A549 (cell line): ENCODE measurements at places on chromosomes 13 and 19.

DNA sequence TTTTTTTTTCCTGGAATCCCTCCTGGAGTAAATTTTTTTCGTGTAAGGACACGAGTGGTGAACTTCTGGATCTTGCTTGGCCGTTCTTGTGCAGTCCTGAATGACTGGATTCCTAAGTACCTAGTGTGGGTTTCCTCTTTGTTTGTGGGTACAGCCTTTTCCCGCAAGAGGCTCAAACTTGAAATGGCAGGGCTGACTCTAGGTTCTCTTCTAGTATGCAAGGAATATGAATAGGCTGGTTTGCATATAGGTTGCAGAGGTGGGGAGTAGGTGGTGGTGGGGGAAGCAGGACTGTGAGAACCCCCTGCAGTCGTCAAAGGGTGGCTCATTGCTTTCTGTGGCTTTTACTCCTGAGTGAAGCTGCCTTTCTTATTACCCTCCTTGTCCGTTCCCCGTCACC, 13.6 kb downstream of the UBAC2 start:
- DNase-seq, result no peak

- no peak for DNase-seq
These were observed 315 bp downstream of the ZNF492 start for GRCh38 chr19:22634450-22634827.

DNA sequence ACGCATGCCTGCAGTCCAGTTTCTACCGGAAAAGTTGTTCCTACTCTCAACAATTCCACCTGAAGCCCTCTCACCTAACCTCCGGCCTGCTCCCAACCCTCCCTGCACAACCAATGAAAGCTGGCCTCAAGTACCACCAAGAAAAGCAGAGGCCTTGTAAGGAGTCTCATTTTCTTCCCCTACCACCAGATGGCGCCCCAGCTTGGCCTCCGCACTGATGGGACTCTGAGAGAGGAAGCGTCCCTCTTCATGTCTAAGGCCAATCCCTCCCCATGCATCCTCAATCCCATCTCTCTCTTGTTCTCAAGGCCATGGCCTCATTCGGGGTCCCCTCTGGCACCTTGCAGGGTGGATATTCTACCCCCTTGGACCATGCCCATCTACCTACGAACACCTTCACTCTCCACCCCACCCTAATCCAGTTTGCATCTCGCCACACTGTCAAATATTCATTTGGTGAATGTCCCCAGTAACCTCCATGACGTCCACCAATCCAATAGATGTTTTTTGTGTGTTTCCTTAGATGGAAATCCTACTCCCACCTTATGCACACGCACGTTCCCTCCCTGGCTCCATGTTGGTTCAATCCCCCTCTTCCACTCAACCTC, 412.8 kb downstream of the ZNF536 start:
- DNase-seq, result peak; percentile 51

DNA sequence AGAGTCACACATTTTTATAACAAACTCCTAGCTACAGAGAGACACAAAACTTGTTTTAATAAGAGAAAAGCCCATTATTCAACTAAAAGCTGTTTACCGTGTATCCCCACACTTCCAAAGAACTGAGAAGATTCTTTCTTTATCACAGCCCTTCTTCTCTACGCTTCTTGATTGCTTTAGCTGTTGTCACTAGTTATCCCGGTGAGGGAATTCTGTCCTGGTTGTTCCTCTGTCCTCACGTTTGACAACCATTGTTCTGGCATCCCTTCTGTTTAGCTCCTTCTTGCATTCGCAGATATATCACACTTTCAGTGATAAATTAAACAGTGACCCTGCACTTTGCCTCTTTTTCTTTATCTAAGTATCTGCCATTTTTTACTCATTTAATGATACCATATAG, 1035.1 kb upstream of the PCDH20 start:
- DNase-seq, result no peak

DNA sequence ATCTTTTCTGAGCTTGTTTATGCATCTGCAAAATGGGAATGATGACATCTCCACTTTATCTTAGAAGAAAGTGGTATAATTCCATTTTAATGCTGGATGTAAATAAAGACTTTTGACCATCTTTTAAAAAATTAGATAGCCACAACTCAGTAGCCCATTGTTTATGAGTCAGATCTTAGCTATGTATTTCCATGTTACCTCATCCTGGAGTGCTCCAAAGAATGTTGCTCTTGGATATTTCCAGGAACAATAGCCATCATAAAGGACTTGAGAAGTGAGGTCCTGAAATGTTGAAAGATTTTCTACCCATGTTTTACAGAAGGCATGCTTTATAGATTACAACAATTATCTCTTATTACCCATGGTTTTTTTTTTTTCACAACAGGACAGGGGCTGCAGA, 229.3 kb upstream of the EDNRB start:
- peak; percentile 1 for DNase-seq

DNA sequence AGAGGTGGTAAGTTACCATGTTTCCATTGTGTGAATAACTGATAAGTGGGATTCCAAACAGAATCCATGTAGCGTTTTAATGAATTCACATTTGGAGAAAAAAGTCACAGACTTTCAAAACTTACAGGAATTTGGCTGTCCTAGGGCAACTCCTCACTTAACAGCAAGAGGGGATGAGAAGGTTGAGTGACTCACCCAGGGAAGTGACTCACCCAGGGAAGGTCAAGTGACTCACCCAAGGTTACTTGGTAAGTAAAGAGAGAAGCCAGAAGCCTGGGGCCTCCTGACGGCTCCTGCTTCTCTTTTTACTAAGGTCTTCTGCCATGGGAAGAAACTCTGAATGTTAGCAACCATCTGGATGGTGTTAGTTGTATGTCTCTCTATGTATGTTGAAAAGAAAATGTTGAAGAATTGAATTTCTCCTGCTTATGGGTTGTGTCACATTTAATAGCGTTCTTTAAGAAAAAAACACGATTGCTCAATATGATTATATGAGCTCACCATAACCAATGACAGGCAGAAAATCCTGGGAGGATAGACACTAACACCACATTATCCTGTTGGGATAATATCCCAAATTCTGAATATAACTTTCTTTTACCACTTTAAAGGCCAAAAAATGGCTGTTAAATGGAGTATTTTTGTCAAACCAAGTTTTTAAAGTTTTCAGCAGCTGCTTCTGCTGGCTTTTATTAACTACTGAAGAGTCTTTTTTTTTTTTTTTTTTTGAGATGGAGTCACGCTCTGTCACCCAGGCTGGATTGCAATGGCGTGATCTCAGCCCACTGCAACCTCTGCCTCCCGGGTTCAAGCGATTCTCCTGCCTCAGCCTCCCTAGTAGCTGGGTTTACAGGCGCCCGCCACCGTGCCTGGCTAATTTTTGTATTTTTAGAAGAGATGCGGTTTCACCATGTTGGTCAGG, 195.6 kb downstream of the GGACT start:
- DNase-seq, result peak; percentile 76

- DNase-seq, result no peak
These were observed 12.3 kb downstream of the FGF9 start for GRCh38 chr13:21683034-21683733.

DNA sequence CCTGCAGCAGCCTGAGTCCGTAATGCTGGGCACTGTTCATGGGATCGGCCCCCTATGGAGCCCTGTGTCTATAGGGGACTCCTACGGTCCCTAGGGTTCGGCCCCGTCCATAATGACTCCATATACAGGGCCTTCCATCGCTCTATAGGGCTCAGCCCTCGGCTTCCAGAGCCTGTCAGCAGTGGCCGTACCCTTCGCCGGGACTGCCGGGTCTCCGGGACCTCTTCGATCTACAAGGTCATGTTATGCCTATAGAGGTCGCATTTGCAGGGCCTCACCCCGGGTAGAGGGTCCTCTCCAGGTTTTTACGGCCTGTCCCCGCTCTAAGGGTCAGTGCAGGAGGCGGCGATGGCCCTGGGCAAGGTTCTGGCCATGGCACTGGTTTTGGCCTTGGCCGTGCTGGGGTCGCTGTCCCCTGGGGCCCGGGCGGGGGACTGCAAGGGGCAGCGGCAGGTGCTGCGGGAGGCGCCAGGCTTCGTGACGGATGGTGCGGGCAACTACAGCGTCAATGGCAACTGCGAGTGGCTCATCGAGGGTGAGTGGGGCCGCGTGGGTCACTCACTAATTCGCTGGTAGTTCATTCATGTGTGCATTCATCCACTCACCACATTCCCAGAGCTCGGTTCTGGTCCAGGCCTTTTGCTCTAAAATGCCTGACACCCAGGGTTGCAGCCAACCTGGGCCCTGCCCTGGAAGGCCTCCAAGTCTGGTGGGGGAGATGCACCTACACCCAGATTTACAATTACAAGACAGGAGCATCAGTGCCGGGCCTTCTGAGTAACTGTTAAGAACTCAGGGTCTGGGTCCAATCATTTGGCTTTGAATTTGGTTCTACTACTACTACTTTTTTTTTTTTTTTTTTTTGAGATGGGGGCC, 699 bp downstream of the MEGF8 start:
- DNase-seq, result no peak

DNA sequence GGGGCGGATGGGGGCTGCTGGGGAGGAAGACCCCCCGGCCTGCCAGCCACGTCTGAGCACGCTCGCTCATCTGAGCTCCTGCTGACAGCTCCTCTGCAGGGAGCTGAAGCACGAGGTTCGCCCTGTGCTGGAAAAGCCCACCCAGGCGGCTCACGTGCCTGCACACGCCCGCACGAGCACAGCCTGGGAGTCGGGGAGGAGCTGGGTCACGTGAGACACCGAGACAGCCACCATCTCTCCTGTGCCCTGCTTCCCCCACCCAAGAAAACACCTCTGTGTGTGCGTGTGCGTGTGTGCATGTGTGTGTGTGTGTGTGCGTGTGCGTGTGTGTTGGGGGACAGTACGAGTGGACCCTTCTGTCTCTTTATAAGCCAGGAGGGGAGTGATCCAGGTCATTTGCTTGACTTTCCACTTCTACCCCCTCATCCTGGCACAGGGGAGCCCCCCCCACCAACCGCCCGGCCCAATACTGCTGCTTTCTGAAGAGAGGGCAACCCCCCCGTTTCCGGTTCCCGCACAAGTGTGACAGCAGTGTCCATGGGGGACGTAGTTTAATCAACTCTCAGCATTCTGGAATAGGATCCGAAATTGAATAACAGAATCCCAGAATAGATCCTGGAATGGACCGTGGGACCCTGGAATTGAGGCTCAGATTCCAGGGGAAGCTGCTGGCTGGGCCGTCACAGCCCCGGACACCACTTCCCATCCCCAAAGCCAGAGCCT, 42.5 kb downstream of the CELF5 start:
- no peak for DNase-seq

DNA sequence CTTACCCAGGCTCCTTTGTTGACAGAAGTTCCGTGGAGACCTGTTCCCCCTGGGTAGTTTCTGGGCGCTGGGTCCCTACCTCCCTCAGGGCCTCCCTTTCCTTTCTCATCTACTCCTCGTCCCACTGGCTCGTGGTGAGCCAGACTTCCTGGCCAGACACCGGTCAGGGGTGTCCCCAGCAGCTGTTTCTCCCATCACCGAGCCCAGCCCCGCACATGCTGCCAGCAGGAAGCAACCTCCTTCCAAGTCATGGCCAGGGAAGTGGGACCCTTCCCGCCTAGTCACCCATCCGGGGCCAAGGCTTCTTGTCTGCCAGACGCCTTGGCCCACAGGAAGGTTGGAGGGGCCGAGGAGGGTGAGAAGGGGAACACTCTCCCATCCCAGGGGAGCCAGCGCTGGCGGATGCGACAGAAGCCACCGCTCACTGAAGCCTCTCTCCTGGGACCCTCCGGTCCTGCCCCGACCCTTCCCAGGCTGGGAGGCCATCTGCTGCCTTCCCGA, 5.7 kb downstream of the PAK4 start:
- no peak for DNase-seq

DNA sequence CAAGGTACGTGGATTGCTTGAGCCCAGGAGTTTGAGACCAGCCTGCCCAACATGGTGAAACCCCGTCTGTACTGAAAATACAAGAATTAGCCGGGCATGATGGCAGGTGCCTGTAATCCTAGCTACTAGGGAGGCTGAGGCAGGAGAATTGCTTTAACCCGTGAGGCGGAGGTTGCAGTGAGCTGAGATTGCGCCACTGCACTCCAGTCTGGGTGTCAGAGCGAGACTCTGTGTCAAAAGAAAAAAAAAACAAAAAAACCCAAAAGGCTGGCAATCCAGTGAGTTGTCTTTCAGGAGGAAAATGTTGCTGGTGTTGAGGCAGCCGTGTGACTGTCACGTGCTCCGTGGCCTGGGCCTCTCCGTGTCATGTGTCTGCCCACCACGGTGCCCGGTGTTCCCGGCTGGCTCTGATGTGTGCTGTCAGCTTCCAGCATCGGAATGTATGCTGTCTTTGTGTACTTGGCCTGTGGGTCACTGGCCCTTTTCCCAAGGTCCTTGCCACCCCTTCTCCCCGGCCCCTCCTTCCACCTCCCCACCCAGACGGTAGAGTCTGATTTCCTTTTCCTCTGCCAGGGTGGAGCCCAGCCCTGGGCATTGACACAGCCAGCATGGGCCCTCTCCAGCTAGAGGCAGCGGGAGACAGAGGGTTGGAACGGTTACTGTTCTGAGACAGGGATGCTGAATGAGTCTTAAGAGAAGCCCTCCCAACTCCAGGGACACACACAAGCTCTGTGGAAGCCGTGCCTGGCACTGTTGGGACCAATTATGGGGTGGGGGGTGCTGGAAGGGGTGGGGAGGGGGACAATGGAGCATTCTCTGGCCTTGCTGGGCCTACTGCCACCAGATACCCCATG, 7.2 kb upstream of the TUBB4A start:
- DNase-seq, result no peak

DNA sequence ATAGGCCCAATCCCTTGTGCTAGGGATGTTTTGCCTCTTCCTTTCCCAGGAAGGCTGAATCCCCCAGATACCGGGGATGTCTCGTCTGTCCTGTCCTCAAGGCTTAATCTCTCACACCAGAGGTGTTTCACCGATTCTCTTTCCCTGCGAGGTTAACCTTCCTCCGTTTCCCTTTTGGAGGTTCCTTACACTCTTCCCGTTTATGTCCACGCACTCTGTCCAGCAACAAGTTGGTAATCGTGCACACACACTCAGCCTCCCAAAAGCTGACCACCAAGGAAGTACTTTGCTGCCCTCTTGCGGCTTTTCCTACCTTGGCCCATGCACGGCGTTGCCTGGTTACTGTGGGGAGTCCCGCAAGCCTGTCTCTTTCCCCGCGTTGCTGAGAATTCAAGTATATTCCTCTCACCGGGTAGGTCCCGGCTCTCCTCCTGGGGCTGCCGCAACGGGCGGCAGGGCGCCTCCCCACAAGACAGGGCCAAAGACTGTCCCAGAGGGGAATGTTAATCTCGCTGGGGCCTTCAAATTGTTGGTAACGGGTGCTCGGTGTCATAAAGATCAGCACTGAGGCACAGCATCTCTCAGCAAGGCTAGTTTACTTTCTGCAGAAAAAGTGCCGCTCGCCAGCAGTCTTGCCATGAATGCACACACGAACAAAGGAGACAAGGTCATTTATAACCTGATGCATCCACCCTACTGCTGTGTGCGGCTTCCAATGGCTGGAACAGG, 36.7 kb upstream of the CD177 start:
- peak; percentile 66 for DNase-seq

- no peak for DNase-seq
These were observed 228.3 kb downstream of the DACH1 start for GRCh38 chr13:71638751-71639150.

- DNase-seq, result no peak
These were observed 6.6 kb downstream of the ZBTB7A start for GRCh38 chr19:4059891-4060620.

DNA sequence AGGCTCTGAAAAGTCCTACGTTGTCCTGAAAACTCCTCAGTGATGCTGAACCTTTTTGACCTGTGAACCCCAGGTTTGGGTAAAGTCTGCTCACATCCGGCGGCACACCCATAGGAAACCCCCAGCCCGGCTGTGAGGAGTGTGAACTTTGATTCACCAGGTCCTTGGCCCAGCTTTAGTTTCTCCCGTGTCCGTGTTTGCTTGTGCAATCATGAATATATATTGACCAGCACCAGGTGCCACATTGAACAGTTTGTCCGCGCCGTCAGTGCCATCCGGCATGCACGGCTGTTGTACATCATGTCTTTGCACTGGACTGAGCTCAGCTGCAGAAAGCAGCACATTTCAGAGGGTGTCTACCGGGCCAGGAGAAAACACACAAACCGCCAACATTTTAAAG, 45.3 kb downstream of the NFIC start:
- DNase-seq, result no peak
